ENCODE measurements at places on chromosomes 7 and 10. TPM values are rescaled to one million over a fixed set of nuclear protein-coding genes. Genes with fewer than 3 reads are reported as not detected.

Gene ORC5
- total RNA-seq = 29.0 TPM

Gene ANKRD30A
- 0.88 TPM for total RNA-seq

Gene SRI
- total RNA-seq = 148 TPM

Gene OLAH
- 0.05 TPM for total RNA-seq

Gene ASB4
- total RNA-seq = 0.42 TPM

Gene IPMK
- 2.8 TPM for total RNA-seq

Gene EPHB4
- 44.6 TPM for total RNA-seq

Gene ACHE
- 2.2 TPM for total RNA-seq

Gene ABLIM1
- 32.5 TPM for total RNA-seq

Gene CCDC136
- total RNA-seq = 2.9 TPM

Gene DNAH11
- 0.04 TPM for total RNA-seq
